ENCODE measurements at places on chromosomes 3 and 15.

DNA sequence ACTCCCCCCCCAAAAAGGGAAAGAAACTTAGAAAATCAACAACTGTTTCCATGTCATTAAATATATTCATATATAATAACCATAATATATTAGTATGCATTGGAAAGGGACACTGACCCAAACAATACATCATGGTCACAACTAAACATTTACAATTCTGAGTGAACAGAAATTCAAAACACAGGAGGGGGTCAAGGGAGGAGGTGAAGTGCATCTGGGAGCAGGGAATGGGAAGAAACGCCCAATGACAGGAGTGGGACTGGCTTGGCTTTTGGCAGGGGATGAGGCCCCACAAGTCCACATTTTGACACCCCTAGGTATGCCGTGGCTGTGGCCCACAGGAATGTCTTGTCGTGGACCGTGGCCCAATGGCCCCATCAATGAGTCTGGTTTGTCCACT, 41.1 kb downstream of the FGD5 start:
- DNase-seq = no peak

GRCh38 chr3:151384741-151385174, at the start of gene P2RY12:
Gene P2RY12 (minus strand): TSS chr3:151384753. CDS start chr3:151338845, 45,908 bp downstream.
- no peak for DNase-seq

DNA sequence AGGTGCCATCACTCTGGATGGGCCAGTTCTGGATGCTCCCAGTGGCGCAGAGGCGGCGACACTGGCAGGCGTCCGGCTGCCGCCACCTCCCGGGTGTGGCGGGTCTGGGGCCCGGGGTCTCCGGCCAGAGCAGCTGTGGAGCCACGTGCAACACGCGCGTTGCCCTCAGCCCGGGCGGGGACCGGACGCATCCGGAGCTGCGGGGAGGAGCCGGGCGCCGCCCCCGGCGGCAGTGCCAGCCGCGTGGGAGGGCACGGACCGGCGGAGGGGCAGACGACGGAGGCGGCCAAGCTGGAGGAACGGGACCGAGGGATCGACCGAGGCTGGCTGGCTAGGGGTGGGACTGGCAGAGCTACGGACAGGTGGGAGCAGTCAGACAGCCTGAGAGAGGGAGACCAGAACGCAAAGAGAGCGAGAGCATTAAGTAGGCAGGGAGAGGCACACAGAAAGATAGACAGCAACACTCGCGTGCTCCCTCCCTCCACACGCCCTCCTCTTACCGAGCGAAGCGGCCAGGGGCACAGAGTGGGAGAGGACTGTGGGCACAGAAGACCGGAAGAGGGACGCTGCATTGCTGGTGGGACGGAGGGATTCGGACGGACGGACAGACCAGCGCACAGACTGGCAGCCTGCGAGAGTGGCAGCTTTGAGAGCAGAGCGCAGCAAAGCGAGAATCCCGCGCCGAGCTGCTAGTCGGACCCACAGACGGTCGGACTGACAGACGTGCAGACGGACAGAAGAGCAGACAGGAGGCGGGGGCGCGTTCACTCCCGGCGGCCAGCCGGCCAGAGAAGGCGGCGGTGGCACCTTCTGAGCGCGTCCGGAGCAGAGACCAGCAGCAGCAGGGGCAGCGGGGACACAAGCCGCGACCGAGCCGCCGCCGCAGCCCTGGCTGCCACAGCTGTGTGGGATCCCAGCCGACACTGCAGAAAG, at the start of gene ARPP21:
Gene ARPP21 (plus strand): TSS at position 272 of the 933 bp plus-strand sequence. CDS start 42,227 bp downstream, outside the sequence.
- no peak for DNase-seq

- DNase-seq = no peak
Measured at GRCh38 chr3:178297199-178297598, 239.0 kb upstream of the KCNMB2 start.

DNA sequence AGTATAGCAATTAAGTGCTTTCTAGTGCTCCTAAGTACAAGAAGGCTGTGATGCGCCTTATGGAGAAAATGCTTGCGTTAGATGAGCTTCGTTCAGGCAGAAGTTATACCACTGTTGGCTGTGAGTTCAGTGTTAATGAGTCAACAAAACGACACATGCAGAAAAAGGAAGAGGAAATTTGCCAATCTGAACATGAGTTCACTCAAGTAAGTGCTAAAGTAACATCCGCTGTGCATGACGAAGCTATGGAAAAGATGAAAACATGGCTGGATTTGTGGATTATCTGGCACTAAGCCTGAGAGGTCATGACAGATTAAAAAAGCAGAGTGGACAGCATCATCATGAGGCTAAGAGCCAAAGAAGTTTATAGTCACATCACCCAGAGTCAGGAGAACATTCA, 36.9 kb downstream of the SH3BP5 start:
- no peak for DNase-seq

DNA sequence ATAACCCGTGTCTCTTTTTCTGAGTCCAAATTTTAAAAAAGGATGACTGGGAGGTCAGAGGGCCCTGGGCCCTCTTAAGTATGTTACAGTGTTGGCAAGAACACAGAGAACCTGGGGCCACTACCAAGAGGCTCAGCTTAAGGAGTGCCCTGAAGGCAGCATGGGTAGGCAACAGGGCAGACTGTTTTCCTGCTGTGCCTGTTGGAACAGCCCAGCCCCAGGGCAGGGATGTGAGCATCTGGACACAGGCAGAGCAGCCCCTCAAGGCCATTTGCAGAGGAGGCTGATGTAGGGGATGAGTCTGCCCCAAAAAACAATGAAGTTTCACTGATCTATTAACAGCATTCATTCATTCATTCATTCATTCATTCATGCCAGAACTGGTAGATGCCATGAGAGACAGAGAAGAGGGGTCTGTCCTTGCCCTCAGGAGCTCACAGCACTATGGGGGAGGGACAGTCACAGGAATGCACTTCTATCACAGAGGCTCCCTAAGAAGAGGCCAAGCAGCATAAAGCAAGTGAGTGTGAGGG, 2.2 kb upstream of the LTF start:
- DNase-seq = no peak

Measured in activated gamma-delta T cell treated with anti-CD3 and anti-CD28 coated beads, Interleukin-2, amount 50 U/mL, for 16 hours (primary cell).